ENCODE measurements at places on chromosomes 12 and 14.

DNA sequence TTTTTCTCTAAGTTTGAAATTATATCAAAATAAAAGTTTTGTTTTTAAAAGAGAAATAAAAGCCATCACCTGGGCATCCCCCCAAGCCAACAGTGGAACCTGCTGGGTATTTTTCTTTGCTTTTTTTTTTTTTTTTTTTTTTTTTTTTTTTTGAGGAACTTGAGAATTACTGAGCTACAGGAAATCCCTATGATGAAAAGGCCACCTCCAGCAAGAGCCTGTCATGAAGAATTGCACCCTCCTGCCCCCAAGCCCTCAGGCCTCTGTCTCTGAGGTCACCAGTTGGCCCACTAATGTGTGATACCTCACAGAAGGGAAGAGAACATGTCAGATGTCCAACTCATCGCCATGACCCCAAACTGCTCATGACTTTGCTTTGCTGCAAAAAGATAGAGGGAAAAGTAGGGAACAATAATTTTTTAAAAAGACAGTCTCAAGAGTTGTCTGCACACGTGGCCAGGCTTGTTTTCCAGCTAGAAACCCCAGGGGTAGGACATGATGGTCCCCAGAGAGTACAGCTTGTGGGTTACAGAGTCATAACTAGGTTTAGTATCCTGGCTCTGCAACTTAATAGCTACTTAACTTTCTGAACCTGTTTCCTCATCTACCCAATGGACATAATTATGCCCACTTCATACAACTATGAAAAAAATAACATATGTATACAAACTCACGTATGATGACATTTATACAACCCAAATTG, 124.3 kb upstream of the EGLN3 start:
- no peak for DNase-seq

GRCh38 chr12:58803908-58804307, 116.4 kb downstream of the LRIG3 start:
- DNase-seq: peak; percentile 80

GRCh38 chr12:108551535-108551934, 9.4 kb downstream of the SART3 start:
- peak; percentile 55 for DNase-seq

DNA sequence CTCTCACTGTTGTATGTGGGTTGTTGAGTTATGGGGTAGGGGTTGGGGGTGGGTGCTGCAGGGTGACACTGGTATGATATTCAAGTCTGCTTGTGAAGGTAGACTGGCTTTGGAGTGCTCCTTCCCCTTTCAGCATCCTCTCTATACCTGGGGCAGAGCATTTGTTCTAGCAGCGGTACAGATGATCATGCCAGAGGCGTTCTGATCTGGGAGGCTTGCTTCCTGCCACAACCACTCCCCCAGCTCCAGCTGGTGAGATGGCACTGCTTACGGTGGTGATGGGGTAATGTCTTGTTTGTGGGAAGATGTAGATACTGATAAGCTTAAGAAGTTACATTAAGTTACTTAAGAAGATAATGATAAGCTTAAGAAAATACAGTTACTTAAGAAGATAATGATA, 131.8 kb downstream of the ERC1 start:
- DNase-seq: no peak

- no peak for DNase-seq
Measured at GRCh38 chr12:6734506-6735387, 10.9 kb downstream of the COPS7A start.

DNA sequence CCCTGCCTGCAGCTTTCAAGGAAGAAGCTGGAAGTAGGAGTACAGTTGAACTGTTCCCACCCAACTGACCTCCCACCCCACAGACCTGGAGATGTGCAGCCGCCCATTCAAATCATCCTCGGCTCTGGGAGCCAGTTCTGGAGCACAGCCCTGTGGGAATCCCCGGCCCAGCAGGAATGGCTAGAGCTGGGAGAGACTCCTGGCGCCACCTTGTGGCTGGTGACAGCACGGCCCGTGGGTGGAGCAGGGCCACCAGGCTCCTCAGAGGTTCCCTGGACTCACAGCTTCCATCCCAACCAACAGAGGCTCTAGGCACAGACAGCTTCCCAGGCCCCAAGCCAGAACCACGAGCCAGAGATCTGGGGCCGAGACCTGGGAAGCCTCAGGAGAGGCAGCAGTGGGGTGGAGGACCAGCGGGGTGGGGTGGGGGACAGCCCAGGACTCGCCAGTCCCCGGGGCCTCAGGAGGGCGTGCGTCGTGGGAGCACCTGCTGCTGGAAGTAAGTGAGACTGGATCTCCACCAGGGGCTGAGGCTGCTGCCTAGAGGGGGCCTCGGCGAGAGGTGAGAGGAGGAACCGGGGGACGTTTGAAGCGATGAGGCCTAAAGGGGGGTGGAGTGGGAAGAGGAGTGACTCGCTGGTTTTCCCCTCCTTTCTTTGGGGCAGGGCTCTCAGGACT, 43.4 kb downstream of the RNF34 start:
- DNase-seq: peak; percentile 81

GRCh38 chr12:59240048-59240447, 319.7 kb upstream of the LRIG3 start:
- DNase-seq: no peak

DNA sequence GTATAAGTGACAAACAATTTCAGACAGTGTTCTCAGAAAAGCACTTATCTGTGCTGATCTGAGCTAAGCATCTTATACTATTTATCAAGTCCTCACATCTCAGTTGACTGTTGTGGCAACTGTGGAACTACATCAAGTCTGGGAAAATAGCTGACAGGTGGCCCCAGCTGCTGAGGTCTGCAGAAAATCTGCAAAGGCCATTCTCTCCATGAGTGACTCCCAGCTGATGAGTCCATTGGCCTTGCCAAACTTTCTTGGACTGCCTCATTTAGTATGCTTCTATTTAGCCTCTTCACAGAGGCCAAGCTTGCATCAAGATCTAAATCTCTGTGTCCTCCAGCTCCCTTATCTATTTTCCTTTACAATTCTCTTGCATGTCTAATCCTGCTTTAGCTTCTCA, 174.5 kb upstream of the RBM19 start:
- no peak for DNase-seq

GRCh38 chr14:99879401-99880295, 86.4 kb downstream of the EML1 start:
- DNase-seq: peak; percentile 52

DNA sequence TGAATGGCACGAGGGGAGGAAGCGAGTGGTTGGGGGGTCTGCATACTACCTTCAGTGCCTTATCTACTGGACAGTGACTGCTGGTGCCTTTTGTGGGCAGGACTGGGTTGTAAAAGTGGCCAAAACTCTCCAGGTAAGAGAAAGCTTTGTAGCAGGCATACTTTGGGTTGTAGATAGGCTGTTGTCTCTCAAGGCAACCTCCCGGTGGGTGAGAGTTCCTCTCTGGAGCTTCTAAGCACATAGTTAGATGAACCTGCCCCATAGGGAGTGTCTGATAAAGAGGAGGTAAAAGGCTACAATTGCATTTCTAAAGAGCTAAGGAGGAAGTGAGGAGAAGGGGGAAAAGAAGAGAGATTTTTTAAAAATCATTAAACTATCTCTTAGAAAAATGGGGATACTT, 4.2 kb upstream of the DAD1 start:
- DNase-seq: no peak

DNA sequence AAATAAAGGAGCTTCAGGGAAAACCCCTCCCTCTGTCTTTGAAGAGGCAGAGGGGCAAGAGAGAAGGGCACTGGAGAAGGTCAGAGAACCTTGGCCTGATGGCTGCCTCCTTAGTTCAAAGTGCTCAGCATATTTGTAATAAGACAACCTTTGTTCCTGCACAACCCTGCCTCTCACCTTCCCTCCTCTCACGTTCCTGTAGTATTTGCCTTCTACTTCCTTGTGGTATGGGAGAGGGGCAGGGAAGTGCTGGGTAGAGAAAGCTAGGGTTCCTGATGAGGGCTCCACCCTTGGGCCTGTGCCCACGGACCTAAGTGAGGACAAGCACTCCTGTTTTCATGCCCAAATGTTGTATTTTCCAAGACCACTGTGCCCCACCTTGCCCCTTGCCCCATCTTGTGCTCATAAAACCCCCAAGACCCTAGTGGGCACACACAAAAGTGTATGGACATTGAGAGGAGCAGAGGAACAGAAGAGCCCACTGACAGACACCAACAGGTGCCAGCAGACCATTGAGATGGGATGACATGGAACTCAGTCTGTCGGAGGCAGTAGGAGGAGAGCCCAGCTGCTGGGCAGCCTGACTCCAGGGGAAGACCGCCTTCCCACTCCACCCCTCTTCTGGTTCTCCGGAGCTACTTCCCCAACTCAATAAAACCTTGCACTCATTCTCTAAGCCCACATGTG, 261.5 kb upstream of the CCDC196 start:
- DNase-seq: no peak

- no peak for DNase-seq
Measured at GRCh38 chr14:104386151-104386841, 193.3 kb upstream of the C14orf180 start.

DNA sequence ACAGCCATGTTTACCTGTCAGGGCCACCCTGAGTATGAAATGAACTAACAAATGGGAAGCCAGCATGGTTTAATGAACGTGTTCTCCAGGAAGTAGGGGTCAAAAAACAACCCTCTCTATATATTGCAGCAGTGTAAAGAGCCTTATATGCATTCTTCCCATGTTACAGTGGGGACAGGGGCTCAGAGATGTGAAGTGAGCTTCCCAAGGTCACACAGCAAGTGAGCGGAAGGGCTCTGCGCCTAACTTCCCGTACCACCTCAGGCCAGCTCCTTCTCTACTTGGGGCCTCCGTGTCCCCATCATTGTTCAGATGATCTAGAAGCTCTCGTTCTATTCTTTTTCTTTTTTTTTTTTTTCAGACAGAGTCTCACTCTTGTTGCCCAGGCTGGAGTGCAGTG, 105.1 kb upstream of the MAP1LC3B2 start:
- no peak for DNase-seq

DNA sequence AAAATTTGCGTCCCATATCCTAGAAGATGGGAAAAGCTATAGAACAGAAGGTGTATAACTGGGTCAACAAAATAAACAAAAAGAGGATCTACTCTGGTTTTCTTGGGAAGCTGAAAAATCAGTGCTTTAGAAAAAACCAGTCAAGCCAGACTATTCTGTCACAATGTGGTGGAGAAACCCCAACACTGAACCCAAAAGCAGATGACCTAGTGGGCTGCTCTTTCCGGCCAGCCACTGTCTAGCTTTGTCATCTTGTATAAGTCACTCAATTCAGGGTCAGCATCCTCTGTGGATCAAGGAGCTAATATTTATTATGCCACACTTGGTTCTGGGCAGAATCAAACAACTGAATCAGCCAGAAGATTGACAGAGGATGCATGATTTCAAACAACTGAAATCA, 26.6 kb upstream of the TMCC3 start:
- no peak for DNase-seq

DNA sequence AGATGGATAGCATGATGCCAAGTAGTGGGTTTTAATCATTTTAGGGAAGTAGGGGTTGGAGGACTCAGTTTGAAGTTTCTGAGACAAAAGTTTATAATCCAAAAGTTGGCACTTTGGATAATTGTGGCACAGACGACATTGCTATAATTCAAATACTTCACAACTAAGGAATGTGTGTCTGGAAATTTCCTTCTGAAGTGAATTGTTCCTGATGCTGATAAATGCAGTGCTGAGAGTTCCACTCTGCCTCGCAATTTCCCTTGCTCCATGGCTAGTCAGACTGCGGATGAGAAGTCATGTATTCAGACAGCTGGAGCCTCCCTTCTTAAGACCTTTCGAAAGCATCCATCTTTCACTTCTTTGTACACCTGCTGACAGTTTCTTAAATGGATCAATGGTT, 393.3 kb upstream of the PRICKLE1 start:
- DNase-seq: no peak

DNA sequence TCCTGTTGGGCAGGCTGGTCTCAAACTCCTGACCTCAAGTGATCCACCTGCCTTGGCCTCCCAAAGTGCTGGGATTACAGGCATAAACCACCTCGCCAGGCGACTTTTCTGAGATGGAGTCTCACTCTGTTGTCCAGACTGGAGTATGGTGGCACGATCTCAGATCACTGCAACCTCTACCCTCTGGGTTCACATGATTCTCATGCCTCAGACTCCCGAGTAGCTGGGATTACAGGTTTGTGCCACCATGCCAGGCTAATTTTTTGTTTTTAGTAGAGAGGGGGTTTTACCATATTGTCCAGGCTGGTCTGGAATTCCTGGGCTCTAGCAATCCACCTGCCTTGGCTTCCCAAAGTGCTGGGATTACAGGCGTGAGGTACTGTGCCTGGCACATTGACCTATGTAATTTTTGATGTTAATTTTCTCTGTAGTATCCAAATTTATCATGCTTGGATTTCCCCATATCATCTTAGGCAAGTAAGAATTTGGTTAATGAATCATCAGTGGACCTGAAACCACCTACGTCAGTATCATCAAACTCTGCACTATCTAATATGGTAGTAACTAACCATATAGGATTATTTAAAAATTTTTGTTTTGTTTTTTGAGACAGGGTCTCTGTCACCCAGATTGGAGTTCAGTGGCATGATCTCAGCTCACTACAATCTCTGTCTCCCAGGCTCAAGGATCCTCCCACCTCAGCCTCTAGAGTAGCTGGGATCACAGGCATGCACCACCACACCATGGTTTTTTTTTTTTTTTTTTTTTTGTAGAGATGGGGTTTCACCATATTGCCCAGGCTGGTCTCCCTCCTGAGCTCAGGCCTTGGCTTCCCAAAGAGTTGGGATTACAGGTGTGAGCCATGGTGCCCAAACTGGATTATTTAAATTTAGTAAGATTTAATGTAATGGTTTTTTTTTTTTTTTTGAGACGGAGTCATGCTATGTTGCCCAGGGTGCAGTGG, 11.9 kb upstream of the ATP5F1B start:
- peak; percentile 20 for DNase-seq

DNA sequence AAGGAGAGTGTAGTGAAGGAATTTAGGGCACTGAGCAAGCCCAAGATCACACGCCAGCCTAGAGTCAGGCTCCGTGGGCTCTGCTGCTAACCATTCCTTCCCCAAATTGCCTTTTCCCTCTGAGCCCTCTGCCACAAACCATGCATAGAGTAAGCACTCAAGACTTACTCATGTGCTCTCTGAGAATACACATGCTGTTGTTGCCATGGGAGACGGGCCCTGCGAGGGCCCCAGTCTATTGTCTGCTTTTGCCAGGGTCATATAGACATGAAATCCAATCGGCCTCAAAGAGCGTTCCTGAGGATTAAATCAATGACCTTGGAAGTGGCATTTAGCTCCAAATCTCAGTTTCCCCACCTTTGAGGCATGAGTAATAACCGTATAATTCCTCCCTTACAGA, 48.7 kb upstream of the WSCD2 start:
- DNase-seq: no peak

DNA sequence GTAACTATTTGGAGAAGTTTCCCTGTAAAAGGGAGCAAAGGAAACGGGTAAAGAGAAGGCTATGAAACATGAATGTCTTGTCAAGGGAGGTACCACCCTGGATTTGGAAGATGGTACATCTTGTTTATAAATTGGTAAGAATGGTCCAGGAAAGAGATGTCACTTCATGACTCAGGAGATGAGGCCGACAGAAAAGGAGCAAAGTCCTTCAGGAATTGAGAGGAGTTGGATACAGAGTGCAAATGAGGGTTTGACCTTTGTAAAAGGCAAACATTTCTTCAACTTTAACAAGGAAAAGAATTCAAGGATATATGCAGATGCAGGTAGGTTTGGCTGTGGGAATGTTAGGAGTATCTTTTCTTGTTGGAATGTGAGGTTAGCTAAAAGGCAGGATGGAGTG, 30.8 kb downstream of the NDUFA9 start:
- no peak for DNase-seq
